Activated CD4-positive, alpha-beta T cell treated with anti-CD3 and anti-CD28 coated beads, Interleukin-2, amount 50 U/mL, for 16 hours (primary cell): ENCODE measurements at places on chromosomes 1 and 21.
A peak's percentile ranks its signal among the peaks of the same experiment; 100 is the strongest.

- DNase-seq, result no peak
These were observed 24.7 kb downstream of the LYST start for GRCh38 chr1:235841938-235842545.

DNA sequence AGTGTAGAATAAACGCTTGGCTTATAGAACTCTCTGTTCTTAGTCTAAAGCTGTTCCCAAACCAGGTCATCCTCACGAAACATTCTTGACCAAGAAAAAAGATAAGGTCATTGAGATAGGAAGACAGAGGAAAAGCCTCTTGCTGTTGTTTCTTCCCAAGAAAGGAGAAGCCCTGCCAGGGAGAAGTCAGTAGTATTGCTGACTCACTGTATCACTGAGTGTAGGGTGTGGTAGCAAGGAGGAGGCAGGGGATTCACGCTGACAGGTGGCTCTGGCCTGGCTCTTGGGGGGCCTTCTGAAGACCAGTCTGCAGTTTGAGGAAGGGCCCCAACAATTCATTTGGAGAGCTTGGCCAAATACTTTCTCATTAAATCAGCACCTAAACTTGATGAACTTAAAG, 97.8 kb downstream of the CD247 start:
- no peak for DNase-seq

DNA sequence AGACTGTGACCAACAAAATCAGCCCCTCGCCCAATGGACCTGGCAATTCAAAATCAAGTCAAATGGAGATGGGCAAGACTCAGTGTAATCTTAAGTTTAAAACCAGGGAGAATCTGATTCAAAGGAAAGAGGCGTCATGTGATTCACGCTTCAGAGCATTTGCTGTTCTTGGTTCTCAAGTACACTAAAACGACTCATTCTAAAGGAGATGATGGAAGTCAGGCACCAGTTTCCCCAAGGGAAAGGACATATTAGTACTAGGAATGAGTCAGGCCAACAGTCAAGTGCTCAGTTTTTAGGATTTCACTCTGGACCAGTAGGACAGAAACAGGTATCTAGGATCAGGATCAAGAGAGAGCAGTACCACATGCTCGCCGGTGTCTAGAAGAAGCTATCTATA, 429.6 kb downstream of the PLPP3 start:
- no peak for DNase-seq

GRCh38 chr1:109369167-109369746, 28.5 kb downstream of the SORT1 start:
- no peak for DNase-seq

- DNase-seq, result no peak
These were observed 286.1 kb upstream of the ESRRG start for GRCh38 chr1:217009376-217009775.

- peak; percentile 1 for DNase-seq
These were observed 95.9 kb downstream of the DISP1 start for GRCh38 chr1:222910699-222911098.

GRCh38 chr1:60572378-60572777, 498.8 kb upstream of the C1orf87 start:
- no peak for DNase-seq

GRCh38 chr1:180612632-180613031, 19.2 kb upstream of the XPR1 start:
- no peak for DNase-seq

DNA sequence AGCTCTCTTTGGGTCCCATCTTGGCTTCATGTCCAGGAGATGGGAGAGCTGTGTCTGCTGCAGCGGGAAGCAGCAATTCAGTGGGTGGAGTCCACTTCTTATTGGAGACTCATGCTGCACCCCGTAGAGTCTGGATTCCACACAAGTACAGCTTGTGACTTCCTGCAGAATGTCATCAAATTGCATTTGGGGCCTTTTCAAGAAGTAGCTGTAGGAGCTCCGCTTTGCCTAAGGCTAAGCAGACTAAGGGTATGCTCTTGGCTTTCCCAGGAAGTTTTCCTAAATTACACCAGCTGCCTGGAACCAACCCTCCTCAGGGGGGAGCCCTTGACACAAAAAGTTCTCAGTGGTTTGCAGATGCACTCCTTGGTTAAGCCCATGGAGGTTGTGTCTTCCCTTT, 5.7 kb upstream of the MOB3C start:
- DNase-seq, result no peak

DNA sequence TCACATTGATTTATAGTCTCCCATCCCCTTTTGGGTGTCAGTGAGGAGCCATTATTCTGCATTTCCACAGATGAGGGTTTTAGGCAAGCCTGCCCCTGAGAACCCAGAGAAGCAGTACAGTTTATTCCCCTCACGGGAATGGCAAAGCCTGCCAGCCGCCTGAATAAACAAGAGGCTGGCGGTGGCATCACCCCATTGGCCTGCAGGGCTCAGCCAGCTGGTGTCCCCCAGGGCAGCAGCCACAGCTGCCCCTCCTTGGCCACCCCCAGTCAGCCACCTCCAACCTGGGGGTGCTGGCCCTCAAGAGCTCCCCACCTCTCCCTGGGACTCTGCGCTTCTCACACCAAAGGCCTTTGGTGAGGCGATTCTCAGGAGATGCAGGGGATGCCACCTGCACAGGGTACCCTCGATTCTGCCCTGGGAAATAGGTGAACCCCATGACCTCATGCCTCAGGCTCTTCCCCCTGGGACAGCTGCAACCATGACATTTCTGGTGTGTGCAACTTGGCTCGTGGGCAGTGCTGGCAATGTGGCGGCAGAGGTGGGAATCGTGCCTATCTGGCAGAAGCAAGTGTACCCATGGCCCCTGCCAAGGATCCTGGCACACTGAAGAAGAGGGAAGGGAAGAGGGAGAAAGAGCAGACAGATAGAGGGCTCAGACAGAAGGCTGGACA, 14.0 kb downstream of the OLFML2B start:
- DNase-seq, result no peak

GRCh38 chr1:228408869-228409805, 2.5 kb upstream of the TRIM11 start:
- no peak for DNase-seq

DNA sequence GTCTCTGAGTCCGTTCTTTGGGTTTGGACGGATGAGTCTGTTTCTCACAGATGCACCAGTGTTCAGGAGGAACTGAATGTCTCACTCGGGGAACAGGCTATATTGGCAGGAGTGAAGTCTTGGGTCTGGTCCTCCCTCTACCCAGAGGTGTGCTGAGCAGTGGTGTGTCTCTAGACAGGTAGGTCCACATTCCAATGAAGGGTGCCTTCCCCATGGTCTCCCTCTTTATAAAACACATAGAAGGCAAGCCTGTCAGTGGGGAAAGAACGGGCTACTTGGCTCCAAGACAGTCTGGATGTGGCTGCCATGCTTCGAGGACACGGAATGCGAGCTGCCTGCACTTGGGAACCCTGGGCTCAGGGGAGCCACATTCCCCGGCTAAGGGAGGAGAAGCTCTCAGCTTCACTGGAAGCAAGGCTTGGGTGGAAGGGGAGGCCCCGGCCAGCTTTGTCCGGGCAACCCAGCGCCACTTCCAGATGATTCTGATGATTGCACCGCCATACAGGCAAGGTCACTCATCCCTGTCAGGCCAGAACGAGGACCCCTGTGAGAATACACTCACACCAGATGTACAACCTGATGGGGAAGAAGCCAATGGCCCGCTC, 29.7 kb upstream of the RIPK4 start:
- DNase-seq, result no peak

GRCh38 chr1:217469983-217470382, 160.9 kb downstream of the GPATCH2 start:
- no peak for DNase-seq

DNA sequence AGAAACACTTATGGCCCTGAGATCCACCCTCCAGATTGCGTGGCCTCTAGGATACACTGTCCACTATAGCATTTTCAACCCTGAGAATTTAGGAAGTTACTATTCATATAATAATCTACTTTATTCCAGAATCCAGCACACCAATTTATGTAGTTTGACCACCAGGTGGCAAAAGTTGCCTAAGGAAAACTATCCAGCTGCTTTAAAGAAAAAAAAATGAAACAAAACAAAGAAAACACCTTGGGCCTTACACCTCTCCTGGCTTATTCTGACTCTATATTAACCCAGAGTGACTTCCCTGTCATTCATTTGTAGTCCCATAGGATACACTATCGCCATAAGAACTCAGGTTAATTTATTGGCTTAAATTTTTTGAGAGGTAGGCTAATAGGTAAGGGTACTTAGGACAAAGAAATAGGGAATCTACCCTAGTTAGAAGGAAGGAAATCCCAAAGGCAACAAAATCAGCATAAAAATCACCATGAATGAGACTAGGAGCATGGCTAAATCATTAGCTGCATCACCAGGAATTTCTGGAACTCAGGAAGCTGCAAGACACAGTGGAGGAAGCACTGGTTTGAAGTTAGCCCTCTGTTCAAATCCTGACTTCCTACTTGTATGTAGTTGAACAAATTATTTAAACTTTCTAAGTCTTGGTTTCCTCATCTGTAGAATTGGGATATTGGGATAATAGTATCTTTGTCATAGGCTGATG, 107.5 kb downstream of the SPAG17 start:
- DNase-seq, result no peak

- DNase-seq, result peak; percentile 3
These were observed 127.3 kb upstream of the PLD5 start for GRCh38 chr1:242651817-242652216.

DNA sequence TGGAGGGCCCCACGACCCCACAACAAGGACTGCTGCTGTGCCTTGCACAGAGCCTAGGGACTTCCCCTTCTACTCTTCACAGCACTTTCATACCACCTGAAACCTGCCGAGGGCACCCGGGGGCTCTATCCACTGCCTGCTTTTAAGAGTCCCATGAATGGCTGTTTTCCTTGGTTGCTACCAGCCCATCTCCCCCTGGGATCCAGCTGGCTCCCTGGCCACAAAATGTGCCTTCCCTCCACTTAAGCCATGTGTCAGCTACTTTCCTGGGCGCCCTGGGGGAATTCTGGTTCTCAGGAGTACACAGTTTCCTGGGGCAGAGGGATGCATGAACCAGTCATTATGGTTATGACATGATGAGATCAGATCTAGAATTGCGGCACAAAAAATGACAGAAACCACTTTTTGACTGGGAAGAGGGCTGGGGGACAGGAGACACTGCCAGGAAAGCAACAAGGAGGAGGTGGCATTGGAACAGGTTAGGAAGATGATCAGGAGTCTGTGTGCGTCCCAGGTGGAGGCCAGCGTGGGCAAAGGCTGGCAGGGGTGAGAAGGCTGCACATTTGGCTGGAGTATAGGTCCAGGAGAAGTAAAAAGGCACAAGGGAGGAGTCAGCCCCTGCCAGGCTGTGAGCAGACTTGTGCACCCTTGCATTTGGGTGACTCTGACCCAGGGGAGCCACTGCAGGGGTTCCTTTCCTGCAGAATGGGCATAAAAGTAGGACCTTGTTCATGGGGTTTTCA, 3.2 kb upstream of the TNFRSF8 start:
- peak; percentile 83 for DNase-seq

- DNase-seq, result no peak
These were observed 36.3 kb upstream of the SLC6A9 start for GRCh38 chr1:44067266-44068250.

- DNase-seq, result no peak
These were observed 72.5 kb downstream of the CD34 start for GRCh38 chr1:207838156-207839082.

- DNase-seq, result no peak
These were observed 20.6 kb downstream of the SMYD2 start for GRCh38 chr1:214301526-214301925.

GRCh38 chr21:36948686-36949085, 17.8 kb downstream of the HLCS start:
- DNase-seq, result no peak

- no peak for DNase-seq
These were observed 468.7 kb downstream of the PTBP2 start for GRCh38 chr1:97190326-97190725.

DNA sequence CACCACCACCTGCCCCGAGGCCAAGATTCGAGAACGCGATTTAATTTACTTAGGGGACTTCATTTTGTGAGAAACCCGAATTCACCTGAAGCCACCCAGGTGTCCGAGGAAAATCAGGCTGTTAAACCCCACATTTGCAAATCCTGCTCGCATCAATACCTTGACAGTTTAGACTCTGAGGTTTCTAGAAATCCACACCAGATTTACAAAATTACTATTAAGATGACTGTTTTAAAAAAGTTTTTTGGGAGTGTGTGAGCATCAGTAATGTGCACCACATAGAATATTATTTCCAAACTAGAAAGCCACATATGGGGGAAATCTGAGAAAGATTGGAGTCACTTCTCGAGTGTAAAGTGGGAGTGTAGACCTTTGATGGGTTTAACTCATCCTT, 685 bp downstream of the RIMKLA start:
- no peak for DNase-seq

GRCh38 chr1:200053091-200053490, 25.6 kb downstream of the NR5A2 start:
- DNase-seq, result no peak

- no peak for DNase-seq
These were observed 35.6 kb downstream of the HSPG2 start for GRCh38 chr1:21901473-21901847.

GRCh38 chr1:180912801-180913565, at the start of gene KIAA1614:
TSS of gene KIAA1614 (plus strand) at chr1:180912897. CDS start at chr1:180913244, 347 bp downstream.
- DNase-seq, result no peak

DNA sequence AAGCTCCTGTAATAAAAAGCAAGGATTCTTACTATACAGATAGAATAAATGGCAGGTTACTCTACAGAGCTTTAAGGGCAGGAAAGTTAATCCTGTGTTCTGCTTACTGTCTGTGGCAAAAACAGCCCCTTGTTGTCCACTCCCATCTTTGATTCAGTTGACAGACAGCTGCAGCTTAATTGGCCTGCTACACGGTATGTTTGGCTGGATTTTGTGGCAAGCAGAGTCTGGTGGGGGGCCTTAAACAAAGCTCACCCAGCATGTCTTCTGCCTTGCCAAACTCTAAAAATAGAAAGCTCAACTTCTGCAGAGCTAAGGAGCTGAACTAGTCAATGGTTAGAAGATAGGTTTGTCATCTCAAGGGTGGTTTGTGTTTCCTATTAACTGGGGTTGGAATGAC, 407.2 kb downstream of the HLX start:
- DNase-seq, result no peak

- DNase-seq, result peak; percentile 41
These were observed 79.9 kb downstream of the MORN1 start for GRCh38 chr1:2311184-2312032.

GRCh38 chr1:93079685-93080141, 630 bp downstream of the MTF2 start:
- peak; percentile 43 for DNase-seq

DNA sequence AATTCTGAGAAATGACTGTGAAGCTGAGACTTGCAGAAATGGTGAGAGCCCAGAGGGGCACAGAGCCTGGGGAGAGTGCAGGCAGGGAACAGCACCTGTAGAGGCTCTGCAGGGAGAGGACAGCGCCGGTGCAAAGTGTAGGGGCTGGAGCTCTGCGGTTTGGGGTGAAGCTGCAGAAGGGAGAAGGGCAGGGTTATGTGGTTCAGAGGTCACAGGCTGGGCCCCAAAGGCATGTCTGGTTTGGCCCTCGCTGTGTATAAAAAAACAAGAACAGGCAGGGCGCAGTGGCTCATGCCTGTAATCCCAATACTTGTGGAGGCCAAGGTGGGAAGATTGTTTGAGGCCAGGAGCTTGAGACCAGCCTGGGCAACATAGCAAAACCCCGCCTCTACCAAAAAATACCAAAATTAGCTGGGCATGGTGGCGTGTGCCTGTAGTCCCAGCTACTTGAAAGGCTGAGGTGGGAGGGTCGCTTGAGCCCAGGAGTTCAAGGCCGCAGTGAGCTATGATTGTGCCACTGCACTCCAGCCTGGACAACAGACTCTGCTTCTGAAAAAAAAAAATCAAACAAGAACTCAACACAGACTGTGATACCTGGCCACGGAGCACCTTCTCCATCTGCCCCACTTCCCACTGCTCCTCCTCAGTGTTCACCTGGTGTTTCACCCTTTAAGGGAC, 29.1 kb downstream of the SERINC2 start:
- DNase-seq, result no peak

GRCh38 chr1:85229574-85230097, 28.8 kb upstream of the SYDE2 start:
- DNase-seq, result no peak
